Activated naive CD4-positive, alpha-beta T cell treated with Interleukin-2 at 50 U/mL for 16 hours (primary cell): ENCODE measurements at places on chromosomes 12 and 14.

GRCh38 chr14:72638021-72638420, 255.9 kb downstream of the DPF3 start:
- DNase-seq, result no peak

DNA sequence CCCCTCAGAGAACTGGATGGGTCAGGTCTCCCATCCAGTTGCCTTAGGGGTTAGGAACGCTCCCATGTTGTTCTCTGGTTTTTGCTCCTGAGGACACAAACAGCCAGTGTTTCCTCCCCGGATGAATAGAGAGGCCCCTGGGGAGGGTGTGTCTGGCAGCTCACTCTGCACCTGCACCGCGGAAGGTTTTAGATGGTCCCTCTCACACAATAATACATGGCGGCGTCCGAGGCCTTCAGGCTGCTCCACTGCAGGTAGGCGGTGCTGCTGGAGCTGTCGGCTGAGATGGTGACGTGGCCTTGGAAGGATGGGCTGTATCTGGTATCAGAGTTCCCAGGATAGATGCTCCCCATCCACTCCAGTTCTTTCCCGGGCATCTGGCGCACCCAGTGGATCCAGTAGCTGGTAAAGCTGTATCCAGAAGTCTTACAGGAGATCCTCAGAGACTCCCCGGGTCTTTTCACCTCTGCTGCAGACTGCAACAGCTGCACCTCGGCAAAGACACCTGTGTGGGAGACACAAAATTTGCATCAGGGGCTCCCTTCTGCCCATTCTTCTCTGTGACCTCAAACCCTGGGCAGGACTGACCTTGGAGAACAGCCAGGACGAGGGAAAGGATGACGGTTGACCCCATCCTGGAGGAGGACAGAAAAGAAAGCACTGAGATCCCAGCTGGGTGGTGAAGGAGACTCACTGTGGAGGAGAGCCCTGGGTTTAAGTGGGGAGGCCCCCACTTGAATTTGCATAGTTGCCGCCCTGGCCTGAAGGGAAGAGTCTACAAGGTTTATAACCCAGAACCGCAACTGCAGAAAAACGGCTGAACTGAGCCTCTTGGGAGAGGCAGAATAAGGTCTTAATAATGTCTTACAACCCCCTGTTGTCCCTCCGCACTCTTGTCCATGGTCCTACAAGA, 1324.8 kb downstream of the TMEM121 start:
- DNase-seq, result no peak

DNA sequence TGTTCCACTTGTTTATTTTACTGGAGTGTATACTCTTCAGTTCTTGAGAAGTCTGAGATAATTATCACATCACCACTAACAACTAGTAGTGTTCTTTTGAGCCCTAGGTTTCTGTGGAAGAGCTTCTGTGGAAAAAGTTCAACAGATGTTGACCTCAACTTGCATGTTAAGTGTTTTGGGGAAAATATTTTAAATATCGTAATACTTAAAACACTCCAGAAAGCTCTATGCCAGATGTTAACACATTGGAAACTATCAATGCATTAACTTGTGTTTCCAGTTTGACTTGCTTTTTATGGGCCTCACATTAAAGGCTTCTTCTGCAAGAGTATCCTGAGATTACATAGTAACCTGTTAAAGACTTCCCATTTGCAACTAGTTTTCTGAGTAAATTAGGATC, 173.1 kb downstream of the DUSP6 start:
- DNase-seq, result no peak

DNA sequence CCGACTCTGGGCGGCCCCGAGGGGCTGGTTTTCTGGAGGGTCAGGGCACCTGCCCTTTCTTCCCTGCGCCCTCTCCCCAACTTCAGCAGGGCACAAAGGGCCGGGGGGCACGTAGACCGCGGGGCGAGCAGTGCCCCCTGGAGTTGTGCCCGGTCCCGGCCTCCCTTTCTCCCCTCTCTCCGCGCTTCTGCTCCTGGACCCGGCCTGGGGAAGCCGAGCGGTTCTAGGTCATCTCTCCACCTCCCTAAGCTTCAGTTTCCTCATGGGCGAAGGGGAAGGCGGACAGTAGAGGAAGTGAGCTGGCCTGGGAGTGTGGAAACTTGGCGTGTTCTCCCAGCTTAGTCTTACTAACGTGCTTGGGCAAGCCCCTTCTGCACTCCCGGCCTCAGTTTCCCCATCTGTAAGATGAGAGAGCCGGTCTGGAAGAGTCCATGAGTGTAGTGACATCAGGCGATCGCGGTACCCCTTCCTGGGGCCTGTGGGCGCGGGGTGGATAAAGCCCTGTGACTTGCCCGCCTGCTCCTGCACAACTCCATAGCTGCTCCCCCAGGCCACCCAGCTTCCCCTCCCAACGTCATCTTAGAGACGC, 158.6 kb upstream of the PARP11 start:
- DNase-seq, result no peak

GRCh38 chr12:2454601-2455177, 340.1 kb upstream of the FKBP4 start:
- no peak for DNase-seq

- no peak for DNase-seq
These were observed 62.6 kb downstream of the ANO6 start for GRCh38 chr12:45278447-45278846.

DNA sequence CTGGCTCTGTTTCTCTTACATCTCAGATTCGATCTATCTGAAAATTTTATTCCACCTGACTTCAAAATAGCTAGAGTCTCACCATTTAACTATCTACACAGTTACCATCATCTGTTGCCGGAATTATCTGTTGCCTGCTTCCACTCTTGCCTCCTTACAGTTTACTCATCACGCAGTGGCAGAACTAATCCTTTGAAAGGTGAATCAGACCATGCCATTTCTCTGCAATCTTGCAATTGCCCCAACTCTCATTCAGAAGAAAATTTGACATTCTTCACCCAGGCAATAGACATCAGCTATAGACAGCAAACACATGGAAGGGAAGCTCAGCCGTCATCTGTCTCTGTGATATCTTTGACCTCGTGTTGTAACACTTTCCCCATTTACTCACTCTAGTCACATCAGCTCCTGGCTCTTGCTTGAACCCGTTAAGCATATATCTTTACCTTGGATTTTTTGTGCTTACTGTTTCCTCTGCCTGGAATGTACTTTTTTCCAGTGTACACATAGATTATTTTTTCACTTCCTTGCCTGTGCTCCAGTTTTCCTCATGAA, 85.5 kb downstream of the PDE3A start:
- DNase-seq, result no peak

- DNase-seq, result no peak
These were observed 10.7 kb downstream of the CEP170B start for GRCh38 chr14:104875811-104876210.

- no peak for DNase-seq
These were observed 25.4 kb upstream of the YY1 start for GRCh38 chr14:100213587-100213955.

GRCh38 chr14:24057271-24057670, 5.5 kb downstream of the CARMIL3 start:
- DNase-seq, result no peak

- no peak for DNase-seq
These were observed 61.2 kb downstream of the ATG14 start for GRCh38 chr14:55350461-55350860.

DNA sequence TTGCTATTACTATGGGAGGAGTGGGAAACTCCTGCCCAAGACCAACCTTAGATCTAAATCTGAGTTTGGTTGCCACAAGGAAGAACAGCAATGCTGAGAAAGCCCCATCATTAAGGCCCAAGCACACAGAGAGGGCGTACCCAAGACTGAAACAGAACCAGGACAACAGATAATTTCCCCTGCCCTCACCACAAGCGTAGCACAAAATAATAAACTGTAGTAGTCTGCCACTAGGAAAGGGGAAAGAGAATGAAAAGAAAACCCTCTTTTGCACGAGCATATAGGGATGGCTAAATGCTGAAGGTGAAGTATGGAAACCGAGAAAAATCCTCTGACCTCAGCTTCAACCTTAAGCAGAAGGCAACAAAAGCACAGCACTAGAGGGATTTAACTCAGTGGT, 76.5 kb upstream of the DHRS4 start:
- DNase-seq, result no peak

DNA sequence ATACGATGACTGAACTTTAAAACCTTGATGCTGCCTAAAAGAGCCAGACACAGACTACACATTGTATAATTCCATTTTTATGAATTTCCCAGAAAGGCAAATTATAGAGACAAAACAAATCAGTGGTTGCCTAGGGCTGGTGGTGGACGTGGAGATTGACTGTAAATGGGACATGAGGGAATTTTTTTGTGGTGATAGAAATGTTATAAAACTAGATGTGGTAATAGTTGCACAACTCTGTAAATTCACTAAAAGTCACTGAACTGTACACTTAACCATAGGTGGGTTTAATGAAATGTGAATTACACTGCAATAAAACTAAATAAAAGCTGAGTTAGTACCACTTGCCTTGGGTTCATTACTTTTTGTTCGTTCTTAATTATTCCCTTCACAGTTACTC, 72.1 kb downstream of the PLEKHA5 start:
- DNase-seq, result no peak

- DNase-seq, result no peak
These were observed 128.1 kb downstream of the ASCL1 start for GRCh38 chr12:103085541-103085940.
